ENCODE measurements at places on chromosomes 16 and 17.
A peak's percentile ranks its signal among the peaks of the same experiment; 100 is the strongest.

- no peak for DNase-seq
Measured at GRCh38 chr17:69228018-69228417, 606 bp downstream of the ABCA10 start.

GRCh38 chr16:54651440-54652195 is 279.0 kb upstream of the IRX5 start:
- no peak for DNase-seq

DNA sequence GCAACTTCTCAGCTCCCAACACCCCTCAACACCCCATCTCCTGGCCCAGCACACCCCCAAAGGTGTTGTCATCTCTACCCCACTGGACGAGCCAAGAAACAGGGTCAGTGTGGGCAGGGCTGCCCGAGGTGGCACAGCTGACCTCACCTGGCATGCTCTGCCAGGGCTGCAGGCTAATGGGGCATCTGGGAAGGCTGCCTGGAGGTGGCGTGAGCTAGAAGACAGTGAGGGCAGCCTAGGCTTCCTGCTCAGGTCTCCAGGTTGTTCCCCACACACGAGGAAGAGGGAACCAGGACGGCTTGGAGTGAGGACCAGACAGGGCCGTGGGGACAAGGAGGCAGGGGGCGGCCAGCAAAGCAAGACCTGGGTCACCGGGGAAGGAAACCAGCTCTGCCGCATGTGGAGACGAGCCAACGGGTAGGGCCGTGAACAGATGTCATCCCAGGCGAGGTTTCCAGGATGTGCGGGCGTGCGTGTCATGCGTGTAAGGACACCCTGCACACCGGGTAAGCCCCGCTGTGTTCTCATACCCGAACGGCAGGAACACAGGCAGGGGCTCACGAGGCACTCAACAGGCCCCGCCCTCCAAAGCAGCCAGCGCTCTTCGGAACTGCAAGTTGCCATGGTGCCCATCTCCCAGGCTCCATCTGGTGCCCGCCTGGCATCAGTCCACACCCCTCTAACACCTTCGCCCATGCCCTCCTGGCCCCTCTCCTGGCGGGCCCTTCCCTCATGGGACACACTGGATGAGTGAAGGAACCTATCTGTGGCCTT is 29.6 kb upstream of the PVALEF start:
- no peak for DNase-seq

- DNase-seq = no peak
Measured at GRCh38 chr16:73743665-73744496, 552.7 kb upstream of the PSMD7 start.

DNA sequence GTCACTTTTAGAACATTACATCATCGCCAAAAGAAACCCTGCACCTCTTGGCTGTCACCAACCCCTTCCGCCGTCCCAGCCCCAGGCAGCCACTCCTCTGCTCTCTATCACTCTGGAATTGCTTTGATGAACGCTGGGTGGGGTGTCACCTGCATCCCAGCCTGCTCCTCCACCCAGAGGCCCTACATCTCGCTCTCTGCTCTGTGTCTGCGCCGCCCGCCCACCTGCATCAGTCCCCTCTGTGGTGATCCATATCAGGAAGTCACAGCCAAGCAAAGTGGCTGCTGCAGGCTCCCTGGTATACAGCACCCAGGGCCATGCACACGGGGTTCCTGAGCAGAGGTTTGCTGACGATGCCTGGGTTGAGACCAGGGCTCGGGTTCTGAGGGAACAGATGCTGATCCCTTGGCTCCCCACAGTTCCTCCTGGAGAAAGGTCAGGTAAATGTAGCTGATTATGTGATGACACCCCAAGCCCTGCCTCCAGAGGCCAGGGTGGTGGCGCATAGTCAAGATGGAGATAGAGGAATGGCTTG is 30.8 kb downstream of the MPRIP start:
- no peak for DNase-seq

- DNase-seq = no peak
Measured at GRCh38 chr17:76948726-76949342, 80.6 kb downstream of the MGAT5B start.

- DNase-seq = no peak
Measured at GRCh38 chr16:66447491-66447890, 20.4 kb downstream of the BEAN1 start.

GRCh38 chr17:46818316-46818928 is at the start of gene WNT3:
Gene WNT3, minus strand, starts transcription at chr17:46818692. Its CDS starts 95 bp downstream, at chr17:46818597.
- DNase-seq = peak; percentile 51

- peak; percentile 91 for DNase-seq
Measured at GRCh38 chr16:361872-362701, 8.3 kb downstream of the MRPL28 start.

DNA sequence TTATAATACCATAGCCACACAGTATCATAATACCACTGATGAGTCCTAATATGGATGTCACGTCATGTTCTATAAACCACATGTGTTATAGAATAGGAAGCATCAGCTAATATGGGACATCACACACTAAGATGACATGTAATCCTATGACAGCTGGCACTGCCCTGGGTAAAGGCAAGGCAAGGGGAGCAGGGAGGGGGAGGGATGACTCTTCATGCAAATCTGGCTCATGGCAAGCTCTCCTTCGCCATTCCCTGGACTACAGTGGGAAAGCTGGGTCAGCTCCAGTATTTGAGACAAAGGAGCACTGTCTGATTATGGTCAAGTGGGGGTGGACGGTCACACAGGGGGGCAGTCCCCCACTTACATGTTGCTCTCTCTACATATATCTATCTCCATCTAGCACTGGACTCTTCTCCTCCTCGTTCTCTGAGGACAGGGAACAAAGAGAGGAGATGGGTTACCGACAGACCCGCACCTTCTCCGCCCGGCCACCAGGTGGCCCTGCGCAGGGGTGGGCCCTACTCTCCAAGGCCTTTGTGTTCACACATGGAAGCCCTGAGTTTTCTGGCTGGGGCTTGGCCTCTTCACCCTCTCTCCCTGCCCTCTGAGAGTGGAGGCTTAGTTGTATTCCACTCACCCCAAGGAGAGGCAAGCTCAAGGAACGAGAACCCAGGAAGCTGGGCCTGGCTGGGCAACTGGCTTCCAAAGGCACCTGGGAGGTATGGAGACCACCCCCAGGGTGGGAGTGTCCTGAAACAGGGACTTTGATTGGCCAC is 23.4 kb upstream of the MPO start:
- DNase-seq = peak; percentile 86

Data from AG08396 (cell line).